Inflammatory macrophage treated with lipopolysaccharide for 4 hours (primary cell): ENCODE measurements at places on chromosomes 13 and 19.

DNA sequence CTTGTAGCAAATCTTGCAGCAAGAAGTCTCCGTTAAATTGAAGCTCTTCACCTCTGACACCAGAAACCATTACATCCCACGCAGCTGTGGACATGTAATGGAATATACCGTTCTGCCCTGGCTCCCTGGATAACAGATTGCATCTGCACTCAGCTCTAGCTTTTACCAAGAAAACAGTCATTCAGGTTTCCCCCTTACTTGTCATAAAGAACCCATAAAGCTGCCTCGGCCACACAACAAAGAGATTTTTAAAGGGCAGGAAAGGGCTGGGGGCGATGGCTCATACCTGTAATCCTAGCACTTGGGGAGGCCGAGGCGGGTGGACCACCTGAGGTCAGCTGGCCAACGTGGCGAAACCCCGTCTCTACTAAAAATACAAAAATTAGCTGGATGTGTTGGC lies 127.6 kb upstream of the RFC3 start:
- DNase-seq, result no peak

DNA sequence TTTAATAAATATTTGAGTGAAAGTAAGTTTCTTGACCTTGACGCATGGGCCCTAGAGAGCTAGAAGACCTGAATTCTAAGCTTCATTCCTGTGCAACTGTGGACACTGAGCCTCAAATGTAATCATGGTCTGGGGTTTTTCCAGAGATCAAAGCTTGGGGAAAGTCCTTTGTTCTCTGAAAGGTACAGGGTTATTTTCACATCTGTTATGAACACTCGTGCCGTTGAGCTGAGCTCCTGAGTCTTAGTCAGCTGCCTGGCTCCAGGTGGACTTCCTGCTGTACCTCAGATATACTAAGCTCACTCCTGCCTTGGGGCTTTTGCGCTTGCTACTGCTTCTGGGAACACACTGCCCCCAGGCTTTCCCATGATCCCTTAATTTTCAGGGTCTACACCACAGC lies 7.5 kb upstream of the ZBTB32 start:
- no peak for DNase-seq

DNA sequence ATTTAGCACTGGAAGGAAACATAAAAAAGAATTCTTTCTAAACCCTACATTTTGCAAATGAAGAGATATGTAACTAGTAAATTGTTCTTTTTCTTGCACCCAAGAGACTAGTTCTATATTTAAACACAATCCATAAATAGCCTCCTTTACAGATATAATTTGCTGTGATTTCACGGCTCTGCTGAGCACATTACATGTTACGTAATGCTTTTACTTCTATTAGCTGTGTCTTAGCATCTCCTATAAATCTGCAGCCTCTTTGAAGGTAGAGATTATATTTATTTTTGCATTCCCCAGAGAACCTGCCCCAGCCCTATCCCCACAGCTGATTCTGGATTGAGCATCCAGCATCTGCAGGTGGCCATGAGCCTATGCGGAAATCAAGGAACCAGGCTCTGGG lies 32.2 kb downstream of the LACC1 start:
- DNase-seq, result no peak

- no peak for DNase-seq
These were observed 4.3 kb upstream of the TMEM255B start for GRCh38 chr13:113754691-113755090.

DNA sequence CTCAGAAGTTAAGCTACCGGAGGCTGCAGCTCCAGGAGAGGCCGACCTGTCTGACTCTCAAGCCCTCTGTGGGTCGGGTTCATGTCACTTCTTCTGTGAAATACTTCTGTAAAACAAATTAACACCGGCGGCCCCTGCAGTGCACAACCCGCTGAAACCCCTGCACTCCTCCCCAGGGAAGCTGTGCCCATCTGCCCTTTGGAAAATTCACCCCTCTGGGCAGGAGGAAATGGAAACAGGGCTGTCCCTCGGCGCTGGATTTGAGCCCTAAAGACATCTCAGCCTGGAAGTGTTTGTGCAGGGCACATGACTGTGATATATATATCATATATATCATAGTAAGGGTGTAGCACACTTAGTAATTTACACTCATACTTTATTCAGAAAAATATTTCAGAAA lies 415.3 kb downstream of the IRS2 start:
- DNase-seq, result no peak

DNA sequence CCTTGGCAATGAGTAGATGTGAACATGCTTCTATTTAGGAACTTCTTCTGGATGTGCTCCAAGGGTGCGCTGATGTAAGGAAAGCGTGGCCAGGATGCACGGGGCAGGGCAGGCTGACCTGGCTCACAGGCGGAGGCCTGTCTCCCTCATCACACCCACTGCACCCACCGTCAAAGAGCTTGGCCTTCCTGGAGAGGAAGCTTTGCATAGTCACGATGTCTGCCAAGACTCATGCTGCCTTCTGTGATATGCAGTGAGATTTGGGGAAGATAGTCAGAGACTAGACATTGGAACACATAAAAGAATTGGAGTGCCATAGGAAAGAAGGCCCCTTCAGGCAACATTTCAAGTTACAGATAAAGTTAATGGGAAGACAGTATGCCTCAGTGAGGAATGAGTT lies 82.0 kb downstream of the MYO16 start:
- DNase-seq, result no peak

DNA sequence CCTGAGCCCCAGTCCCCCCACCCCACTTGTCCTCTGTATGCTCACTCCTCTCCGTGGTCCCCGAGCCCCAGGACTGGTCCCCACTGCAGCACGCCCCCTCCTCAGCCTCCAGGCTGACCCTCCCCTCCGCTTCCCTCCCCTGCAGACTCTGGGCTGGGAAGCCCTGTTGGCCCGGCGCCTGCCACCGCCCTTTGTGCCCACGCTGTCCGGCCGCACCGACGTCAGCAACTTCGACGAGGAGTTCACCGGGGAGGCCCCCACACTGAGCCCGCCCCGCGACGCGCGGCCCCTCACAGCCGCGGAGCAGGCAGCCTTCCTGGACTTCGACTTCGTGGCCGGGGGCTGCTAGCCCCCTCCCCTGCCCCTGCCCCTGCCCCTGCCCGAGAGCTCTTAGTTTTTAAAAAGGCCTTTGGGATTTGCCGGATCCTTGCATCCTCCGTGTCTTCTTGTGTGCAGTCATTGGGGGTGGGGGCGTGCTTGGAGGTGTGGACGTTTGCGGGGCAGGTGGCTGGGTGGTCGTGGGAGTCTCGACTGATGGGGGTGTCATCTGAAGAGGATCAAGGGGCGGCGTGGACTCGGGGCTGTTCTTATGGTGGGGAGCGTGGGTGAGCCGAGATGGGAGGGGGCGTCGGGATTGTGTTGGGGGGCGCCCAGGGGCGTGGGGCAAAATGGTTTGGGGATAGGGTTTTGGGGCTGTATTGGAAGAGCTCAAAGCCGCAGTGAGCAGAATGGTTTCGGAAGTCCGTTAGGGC lies 3.5 kb downstream of the PTGER1 start:
- DNase-seq, result no peak

GRCh38 chr13:51605698-51606097 lies 21.4 kb downstream of the WDFY2 start:
- no peak for DNase-seq

DNA sequence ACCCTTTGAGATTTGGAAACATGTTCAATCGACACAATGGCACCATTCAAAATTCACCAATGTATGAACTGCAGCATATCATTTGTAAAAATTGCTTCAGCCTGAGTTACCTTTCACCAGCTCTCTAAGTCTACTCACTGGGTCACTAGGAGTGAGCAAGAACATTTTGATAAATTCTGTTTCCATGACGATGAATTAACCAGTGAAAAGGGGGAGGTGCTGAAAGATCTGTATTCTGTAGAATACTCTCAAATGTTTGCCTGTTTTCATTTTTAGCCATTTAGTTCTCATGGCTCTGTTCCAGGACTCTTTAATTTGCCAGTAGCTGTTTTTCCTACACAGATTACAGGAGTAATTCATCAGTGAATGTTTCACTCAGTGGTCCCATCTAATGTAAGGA lies 883.4 kb downstream of the DIAPH3 start:
- DNase-seq, result no peak

DNA sequence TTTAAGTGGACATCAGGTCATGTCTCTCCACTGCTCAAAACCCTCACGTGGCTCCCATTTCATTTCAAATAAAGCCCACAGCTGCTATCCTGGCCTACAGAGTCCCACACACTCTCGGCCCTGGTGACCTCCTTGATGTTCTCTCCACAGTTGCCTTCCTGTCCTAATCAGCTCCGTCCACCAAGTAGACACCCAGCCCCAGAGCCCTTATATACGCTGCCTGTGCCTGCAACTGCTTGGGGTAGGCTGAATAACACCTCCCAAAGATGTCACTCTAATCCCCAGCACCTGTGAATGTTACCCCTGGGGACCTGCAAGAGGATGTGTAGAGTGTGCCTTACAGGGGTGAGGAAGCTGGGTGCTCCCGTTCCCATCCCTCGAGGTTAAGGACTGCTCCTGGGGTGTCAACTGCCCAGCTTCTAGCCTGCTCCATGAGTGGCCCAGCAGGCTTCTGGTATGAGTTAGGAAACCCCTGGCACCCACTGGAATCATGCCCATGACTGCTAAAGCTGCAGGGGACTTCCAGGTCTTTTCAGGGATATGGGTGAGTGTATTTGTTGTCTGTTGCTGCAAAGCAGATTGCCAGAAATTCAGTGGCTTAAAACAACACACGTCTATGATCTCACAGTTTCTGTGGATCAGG lies 6.0 kb downstream of the FAM187B start:
- DNase-seq, result no peak

GRCh38 chr19:49573009-49573408 lies 7.3 kb downstream of the NOSIP start:
- no peak for DNase-seq

- no peak for DNase-seq
These were observed 2.7 kb downstream of the PHLDB3 start for GRCh38 chr19:43501661-43502418.

GRCh38 chr19:31510635-31511034 lies 161.4 kb upstream of the TSHZ3 start:
- DNase-seq, result no peak

- no peak for DNase-seq
These were observed 128.8 kb upstream of the GJB6 start for GRCh38 chr13:20360835-20361412.

GRCh38 chr19:620166-620862 lies 13.0 kb downstream of the POLRMT start:
- DNase-seq, result no peak

DNA sequence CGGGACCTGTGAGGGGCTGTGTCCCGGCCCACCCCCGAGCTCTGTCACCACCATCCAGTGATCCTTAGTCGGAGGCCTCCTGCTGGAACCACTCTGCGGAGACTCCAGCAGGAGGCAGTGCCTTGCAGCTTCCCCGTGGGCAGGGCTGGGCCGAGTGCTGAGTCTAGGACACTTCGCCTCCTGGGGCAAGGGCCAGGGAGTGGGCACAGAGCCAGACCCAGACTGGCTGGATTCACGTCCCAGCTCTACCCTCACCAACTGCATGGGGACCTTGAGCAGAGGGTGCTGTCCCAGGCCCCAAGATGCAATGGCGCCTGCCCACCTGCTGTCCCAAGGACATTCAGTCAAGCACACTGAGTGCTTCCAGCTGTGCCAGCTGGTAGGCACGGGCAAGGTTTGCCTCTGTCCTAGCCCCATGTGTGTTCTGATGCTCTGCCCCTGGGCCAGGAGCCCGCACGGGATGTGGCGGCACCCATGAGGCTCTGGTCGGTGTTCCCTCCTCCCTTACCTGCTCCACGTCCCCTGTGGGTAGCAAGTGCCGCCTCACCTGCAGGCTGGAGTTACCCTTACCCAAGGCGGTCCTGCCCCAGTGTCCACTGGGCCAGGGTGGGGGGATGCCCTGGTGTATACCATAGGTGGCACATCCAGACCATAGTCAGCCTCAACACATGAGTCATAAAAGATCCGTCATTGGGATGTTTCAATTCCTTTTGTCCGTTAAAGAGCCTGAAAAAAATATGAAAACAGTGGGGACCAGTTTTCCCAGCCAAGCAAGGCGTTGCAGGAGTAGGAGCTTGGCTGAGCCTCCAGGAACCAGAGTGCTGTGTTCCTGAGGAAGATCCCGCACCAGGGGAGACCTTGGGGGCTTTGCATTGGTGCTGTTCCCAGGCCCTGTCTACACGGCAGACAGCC lies 7.4 kb downstream of the FZR1 start:
- no peak for DNase-seq

DNA sequence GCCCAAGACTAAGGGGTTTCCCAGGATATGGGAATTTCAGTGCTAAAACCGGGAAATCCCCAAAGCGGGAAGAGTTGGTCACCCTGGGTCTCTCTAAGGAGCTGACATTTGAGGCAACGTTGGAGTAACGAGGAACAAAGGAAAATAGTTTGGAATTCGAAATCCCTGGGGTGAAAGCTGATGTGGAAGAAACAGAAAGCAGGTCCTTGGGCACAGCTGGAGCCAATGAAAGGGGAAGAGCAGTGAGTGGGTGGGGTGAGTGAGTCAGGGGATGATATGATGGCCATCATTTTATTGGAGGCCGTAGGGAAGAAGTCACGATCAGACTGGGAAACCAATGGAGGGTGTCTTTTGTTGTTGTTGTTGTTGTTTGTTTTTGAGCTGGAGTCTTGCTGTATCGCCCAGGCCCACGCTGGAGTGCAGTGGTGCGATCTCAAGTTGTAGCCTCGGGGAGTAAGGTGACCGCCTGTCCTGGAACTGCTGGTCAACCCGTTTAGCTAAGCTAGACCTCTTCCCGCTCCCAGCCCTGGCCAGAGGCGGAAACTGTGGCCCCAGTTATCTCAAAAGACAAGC lies 3.4 kb upstream of the RFX2 start:
- peak; percentile 89 for DNase-seq

- DNase-seq, result no peak
These were observed 39.6 kb upstream of the CD33 start for GRCh38 chr19:51185069-51185867.

DNA sequence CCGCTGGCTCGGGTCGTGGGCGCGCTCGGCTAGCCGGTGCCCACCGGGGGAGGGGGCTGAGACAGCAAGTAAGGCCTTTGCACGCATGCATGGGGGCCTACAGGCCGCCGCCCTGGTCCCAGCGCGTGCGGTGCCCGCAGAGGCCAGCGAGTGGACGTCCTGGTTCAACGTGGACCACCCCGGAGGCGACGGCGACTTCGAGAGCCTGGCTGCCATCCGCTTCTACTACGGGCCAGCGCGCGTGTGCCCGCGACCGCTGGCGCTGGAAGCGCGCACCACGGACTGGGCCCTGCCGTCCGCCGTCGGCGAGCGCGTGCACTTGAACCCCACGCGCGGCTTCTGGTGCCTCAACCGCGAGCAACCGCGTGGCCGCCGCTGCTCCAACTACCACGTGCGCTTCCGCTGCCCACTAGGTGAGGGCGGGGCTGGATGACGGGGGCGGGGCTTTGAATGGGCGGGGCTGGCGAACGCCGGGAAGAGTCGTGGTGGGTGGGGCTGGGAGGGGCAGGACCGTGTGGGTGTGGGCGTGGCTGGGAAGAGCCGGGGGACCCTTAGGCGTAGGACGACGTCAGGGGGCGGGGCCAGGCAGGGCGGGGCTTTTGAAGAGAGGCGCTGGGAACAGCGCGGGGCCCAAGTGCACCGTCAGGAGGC lies 2.1 kb downstream of the CILP2 start:
- DNase-seq, result peak; percentile 86

DNA sequence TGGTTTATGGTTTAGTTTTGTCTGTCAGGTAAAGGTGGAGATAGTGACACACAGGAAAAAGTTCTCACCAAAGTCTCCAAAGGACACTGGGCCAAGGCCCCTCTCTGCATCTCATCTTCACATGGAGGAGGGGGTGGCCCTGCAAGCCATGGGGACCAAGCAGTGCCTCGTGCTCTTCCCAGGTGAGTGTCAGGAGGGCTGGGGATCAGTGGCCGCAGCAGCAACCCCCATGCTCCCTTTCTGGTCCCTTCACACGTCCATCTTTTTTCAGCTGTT lies 88.0 kb downstream of the RGCC start:
- DNase-seq, result no peak
